ENCODE measurements at places on chromosomes 4 and X. TPM values are rescaled to one million over a fixed set of nuclear protein-coding genes. Genes with fewer than 3 reads are reported as not detected.

Gene PAGE4
- total RNA-seq = not detected

DNA sequence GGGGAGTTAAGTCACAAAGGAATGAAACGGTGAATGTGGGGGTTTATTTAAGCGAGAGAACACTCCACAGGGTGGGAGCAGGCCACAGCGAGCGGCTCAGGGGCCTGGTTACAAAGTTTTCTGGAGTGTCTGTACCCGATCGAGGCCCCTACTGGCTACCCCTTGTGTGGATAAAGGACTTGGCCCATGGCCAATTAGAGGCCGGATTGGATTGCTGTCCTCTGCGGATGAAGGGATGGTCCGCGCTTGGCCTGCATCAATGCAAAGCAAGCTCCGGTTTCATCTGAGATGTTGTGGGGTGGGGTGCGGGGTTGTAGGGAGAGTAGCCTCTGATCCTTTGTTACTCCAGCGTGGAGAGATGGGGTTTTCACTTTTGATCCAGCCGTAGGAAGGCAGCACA, 1574.5 kb upstream of the TENM3 start:
- H3K36me3 ChIP-seq = no peaks in the 10 kb centered on the region
- no peak for DNase-seq
- H3K27ac ChIP-seq = no peak overlapping the region
- no peaks in the 10 kb centered on the region for H3K4me1 ChIP-seq
- H3K27me3 ChIP-seq = peaks cover 6% of the 10 kb centered on the region

- no peaks in the 10 kb centered on the region for H3K4me1 ChIP-seq
- no peak overlapping the region for H3K4me3 ChIP-seq
- H3K27ac ChIP-seq = no peak overlapping the region
- DNase-seq = peak; percentile 55
- peaks cover 4% of the 10 kb centered on the region for H3K27me3 ChIP-seq
These were observed 9.0 kb upstream of the SLC25A14 start for GRCh38 chrX:130330706-130331105.

Gene ARAF
- total RNA-seq = 53.9 TPM

DNA sequence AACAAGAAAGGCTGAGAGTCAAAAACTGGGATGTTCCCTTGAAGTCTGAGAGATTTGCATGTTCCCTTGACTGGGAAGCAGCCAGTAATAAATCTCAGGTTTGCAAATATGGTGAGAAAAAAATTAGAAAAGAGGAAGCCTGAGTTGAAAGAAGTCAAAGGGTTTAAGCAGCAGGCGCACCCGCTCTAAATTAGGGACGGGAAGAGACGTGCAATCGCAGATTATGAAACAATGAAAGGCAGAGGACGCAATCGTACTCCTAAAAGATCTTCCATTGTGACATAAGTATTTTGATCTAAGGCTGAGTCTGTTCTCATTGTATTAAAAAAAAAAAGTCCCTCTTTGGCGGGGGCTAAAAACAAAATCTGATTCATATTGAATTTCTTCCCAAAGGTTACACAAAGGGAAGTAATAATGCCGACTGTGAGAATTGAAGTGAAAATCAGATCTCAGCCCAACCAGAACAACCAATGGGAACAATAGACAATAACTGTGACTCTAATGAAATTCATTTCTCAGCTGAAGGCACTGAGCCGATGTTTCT, 28.2 kb downstream of the SAT1 start:
- H3K27me3 ChIP-seq = peaks cover 6% of the 10 kb centered on the region
- no peaks in the 10 kb centered on the region for H3K36me3 ChIP-seq
- H3K4me1 ChIP-seq = peaks cover 5% of the 10 kb centered on the region
- no peak overlapping the region for H3K27ac ChIP-seq

DNA sequence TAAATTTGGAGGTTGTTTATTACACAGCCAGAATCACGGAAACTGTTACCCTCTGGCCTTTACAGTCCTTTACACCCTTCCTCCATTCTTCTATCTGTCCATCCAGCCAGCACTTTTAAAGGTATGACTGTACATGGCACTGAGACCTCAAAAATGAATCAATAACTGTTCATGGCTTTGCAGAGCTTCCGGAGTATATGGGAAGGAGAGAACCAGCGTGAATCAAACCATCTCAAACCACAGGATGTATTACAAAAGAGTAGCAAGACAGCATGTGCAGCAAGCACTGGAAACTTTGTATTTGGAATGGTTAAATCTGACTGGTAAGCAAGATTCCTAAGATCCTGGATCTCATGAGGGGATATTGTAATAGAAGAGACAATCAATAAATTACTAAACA, 228.5 kb upstream of the CASK start:
- H3K27ac ChIP-seq = no peak overlapping the region
- DNase-seq = no peak
- no peaks in the 10 kb centered on the region for H3K27me3 ChIP-seq
- H3K4me3 ChIP-seq = no peak overlapping the region
- H3K36me3 ChIP-seq = no peaks in the 10 kb centered on the region

GRCh38 chr4:187103351-187103750, 379.7 kb upstream of the FAT1 start:
- no peak overlapping the region for H3K4me3 ChIP-seq
- no peak for DNase-seq
- H3K27me3 ChIP-seq = no peaks in the 10 kb centered on the region
- no peak overlapping the region for H3K27ac ChIP-seq
- no peaks in the 10 kb centered on the region for H3K4me1 ChIP-seq
- H3K36me3 ChIP-seq = no peaks in the 10 kb centered on the region

GRCh38 chr4:137206781-137207180, 325.5 kb downstream of the PCDH18 start:
- DNase-seq = no peak
- no peaks in the 10 kb centered on the region for H3K36me3 ChIP-seq
- no peaks in the 10 kb centered on the region for H3K4me1 ChIP-seq
- no peaks in the 10 kb centered on the region for H3K27me3 ChIP-seq
- no peak overlapping the region for H3K4me3 ChIP-seq

GRCh38 chr4:124459941-124460310, 252.6 kb downstream of the ANKRD50 start:
- H3K4me1 ChIP-seq = no peaks in the 10 kb centered on the region
- H3K27me3 ChIP-seq = no peaks in the 10 kb centered on the region
- no peak for DNase-seq
- no peak overlapping the region for H3K4me3 ChIP-seq

- no peak overlapping the region for H3K4me3 ChIP-seq
- H3K27ac ChIP-seq = no peak overlapping the region
- peaks cover 8% of the 10 kb centered on the region for H3K27me3 ChIP-seq
- H3K36me3 ChIP-seq = no peaks in the 10 kb centered on the region
These were observed 23.4 kb upstream of the PRPS2 start for GRCh38 chrX:12767856-12768255.

- no peaks in the 10 kb centered on the region for H3K36me3 ChIP-seq
- H3K4me1 ChIP-seq = no peaks in the 10 kb centered on the region
- H3K27ac ChIP-seq = no peak overlapping the region
- no peak overlapping the region for H3K4me3 ChIP-seq
- no peak for DNase-seq
These were observed 95.3 kb upstream of the CXCL13 start for GRCh38 chr4:77510367-77510766.

DNA sequence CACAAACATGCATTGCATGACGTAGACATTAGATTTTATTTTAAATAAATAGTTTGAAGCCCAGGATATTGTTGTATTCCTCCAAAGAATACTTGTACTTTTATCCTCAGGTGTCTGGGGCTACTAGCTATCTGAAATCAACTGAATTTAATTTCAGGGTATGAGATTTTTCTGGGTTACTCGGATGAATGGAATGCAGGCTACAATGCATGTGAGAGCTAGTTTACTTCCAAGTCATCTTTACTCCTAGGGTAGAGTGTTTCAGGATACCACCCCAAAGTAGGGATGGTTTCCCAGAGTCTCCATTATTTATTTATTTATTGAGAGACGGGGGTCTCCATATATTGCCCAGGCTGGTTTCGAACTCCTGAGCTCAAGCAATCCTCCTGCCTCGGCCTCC, 66.4 kb downstream of the HPRT1 start:
- peaks cover 6% of the 10 kb centered on the region for H3K36me3 ChIP-seq
- no peak overlapping the region for H3K4me3 ChIP-seq
- peaks cover 6% of the 10 kb centered on the region for H3K4me1 ChIP-seq
- no peak overlapping the region for H3K27ac ChIP-seq

DNA sequence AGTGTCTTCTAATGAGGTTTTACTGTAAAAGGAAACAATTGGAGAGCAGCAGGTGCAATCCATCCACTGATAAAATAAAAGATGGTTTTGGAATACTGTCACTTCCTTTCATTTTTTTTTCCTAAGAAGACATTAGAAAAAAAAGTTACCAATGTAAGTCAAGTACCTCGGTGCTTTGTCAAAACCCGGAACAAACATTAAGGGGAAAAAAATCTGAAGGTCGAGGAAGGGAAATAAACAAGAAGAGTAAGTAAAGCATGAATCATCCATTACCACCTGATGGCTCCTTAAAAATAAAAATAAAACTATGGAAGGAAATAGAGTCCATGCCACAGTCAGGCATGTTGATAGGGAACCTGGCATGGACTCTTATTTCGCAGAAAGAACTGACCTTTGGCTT, 15.3 kb upstream of the XPNPEP2 start:
- no peak for DNase-seq
- no peak overlapping the region for H3K4me3 ChIP-seq
- H3K27me3 ChIP-seq = no peaks in the 10 kb centered on the region
- no peak overlapping the region for H3K27ac ChIP-seq
- H3K4me1 ChIP-seq = peaks cover 16% of the 10 kb centered on the region

GRCh38 chr4:38154681-38155588, 194.7 kb downstream of the PTTG2 start:
- H3K27me3 ChIP-seq = no peaks in the 10 kb centered on the region
- no peak overlapping the region for H3K27ac ChIP-seq
- H3K4me3 ChIP-seq = no peak overlapping the region
